ENCODE measurements at places on chromosomes 1 and 21. TPM values are rescaled to one million over a fixed set of nuclear protein-coding genes. Genes with fewer than 3 reads are reported as not detected.

CFHR1 gene
- total RNA-seq: not detected

DIRAS3 gene
- 1.4 TPM for total RNA-seq

LMX1A gene
- not detected for total RNA-seq

OLIG2 gene
- not detected for total RNA-seq

EFNA3 gene
- 1.0 TPM for total RNA-seq

CA14 gene
- total RNA-seq: 0.55 TPM

RGS13 gene
- total RNA-seq: 4.7 TPM

PDC gene
- not detected for total RNA-seq

DNA sequence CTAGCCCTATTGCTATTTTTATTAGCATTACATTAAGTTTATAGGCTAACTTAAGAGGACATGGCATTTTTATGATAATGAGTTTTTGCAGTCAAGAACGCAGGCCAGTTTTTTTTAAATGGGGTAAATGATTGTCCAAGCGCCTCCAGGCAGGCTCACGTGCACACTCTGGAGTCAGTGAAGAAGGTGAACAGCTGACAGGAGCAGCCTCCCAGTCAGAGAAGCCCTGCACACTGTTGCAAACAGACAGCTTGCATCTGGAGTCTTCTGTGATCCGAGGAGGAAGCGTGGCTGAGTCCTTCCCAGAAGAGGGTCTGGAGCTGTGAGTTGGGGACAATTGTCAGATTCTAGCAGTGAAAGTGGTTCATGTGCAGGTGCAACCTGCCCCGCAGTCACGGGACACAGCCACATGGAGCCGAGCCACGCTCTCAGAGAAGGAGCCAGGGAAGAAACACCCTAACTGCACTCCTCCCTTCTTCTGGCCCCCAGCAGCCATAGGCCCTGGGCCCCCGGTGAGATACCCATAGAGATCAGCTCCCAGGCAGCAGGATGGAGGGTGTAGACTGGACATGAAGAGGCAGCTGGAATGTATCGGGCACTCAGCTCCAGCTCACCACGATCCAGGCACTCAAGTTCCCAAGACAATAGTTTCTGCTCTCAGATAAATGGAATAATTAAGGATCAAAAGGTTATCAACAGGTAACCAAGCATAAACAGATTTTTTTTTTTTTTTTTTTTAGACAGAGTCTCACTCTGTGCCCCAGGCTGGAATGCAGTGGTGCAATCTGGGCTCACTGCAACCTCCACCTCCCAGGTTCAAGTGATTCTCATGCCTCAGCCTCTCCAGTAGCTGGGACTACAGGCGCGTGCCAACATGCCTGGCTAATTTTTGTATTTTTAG lies 26.4 kb downstream of the CAPN2 start:
- H3K4me1 ChIP-seq: peaks cover 43% of the 10 kb centered on the region
- H3K36me3 ChIP-seq: peaks cover 9% of the 10 kb centered on the region
- peak overlapping the region; percentile 84 for H3K27ac ChIP-seq
- H3K4me3 ChIP-seq: no peak overlapping the region

DNA sequence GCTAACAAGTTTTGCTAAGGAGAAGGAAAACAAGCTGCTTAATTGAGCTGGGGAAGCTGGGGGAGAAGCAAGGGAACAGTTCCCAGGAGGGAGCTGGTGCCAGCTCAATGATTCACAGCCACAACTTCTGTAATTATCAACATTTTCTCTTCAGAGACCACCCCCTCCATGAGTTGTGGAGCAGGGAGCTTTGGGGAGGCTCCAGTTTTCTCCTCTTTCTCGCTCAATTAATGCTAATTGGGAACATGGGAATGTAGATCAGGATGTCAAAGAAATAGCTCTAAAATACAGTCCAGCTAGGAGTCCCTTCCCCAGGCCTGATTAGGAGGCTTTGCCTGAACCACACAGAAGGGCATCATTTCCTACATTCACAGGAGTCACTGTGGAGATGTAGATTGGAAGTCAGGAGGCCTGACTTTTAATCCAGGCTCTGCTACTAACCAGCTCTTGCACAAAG lies 12.1 kb upstream of the MNDA start:
- H3K4me1 ChIP-seq: no peaks in the 10 kb centered on the region
- H3K36me3 ChIP-seq: no peaks in the 10 kb centered on the region
- H3K4me3 ChIP-seq: no peak overlapping the region
- no peak overlapping the region for H3K27ac ChIP-seq
- no peak for DNase-seq

GRCh38 chr1:223221686-223222085 lies 78.6 kb upstream of the TLR5 start:
- H3K4me1 ChIP-seq: no peaks in the 10 kb centered on the region
- H3K27me3 ChIP-seq: no peaks in the 10 kb centered on the region
- H3K27ac ChIP-seq: no peak overlapping the region
- H3K36me3 ChIP-seq: no peaks in the 10 kb centered on the region
- H3K4me3 ChIP-seq: no peak overlapping the region

GRCh38 chr21:45103971-45104520 lies 29.7 kb downstream of the ADARB1 start:
- H3K4me1 ChIP-seq: peaks cover 43% of the 10 kb centered on the region
- no peak overlapping the region for H3K27ac ChIP-seq
- H3K4me3 ChIP-seq: no peak overlapping the region

DNA sequence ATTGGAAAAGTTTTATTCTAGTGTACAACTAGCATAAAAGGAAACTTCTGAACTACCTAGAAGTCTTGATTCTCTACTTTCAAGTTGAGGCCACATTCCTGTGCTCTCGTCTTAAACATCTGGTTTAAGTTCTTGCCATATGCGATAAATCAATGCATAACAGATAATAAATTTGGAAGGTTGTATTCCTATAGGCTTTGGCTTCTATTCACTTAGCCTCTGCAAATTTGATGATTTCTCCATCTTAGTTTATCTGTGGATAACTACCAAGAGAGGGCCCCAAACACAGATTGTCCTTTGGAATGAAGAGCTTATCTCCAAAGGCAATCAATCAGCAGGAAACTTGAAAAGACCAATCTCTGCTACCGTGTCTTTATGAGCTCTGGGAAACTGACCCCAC lies 11.7 kb upstream of the RNF2 start:
- no peak overlapping the region for H3K27ac ChIP-seq
- no peak for DNase-seq
- H3K27me3 ChIP-seq: no peaks in the 10 kb centered on the region
- H3K4me1 ChIP-seq: no peaks in the 10 kb centered on the region
- no peaks in the 10 kb centered on the region for H3K36me3 ChIP-seq
- no peak overlapping the region for H3K4me3 ChIP-seq

GRCh38 chr1:45913183-45913683 lies 109.8 kb downstream of the MAST2 start:
- H3K4me1 ChIP-seq: no peaks in the 10 kb centered on the region
- no peaks in the 10 kb centered on the region for H3K36me3 ChIP-seq
- no peak for DNase-seq
- no peak overlapping the region for H3K27ac ChIP-seq

All from upper lobe of right lung (tissue), 1 donor.